ENCODE measurements at places on chromosomes 2 and 18. TPM values are rescaled to one million over a fixed set of nuclear protein-coding genes. Genes with fewer than 3 reads are reported as not detected.

EPHA4 gene
- total RNA-seq, result 0.47 TPM

- DNase-seq, result no peak
- H3K4me3 ChIP-seq, result no peak overlapping the region
- peaks cover 8% of the 10 kb centered on the region for H3K36me3 ChIP-seq
- H3K4me1 ChIP-seq, result peaks cover 48% of the 10 kb centered on the region
- H3K27ac ChIP-seq, result no peak overlapping the region
Measured at GRCh38 chr2:108627911-108628567, 91.2 kb upstream of the RANBP2 start.

- H3K4me1 ChIP-seq, result peaks cover 4% of the 10 kb centered on the region
- DNase-seq, result no peak
- no peaks in the 10 kb centered on the region for H3K27me3 ChIP-seq
- no peaks in the 10 kb centered on the region for H3K36me3 ChIP-seq
- H3K4me3 ChIP-seq, result no peak overlapping the region
Measured at GRCh38 chr2:30110773-30111172, 36.0 kb upstream of the YPEL5 start.

DNA sequence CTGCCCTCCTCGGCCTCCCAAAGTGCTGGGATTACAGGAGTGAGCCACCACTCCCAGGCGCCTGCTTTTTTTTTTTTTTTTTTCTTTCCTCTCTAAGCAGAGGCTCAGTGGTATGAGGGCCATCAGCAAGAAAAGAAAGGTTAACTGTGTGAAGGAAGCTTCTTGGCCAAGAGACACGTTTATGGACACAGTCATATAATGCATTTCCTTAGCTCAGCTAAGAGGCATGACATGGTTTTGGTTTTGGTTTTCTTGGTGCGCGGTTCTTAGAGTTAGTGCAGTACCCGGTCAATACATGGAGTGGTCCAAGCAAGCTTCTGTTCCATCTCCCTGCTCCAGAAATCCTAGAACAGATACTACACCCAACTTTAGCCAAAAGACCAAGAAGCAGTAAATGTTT, 42.6 kb downstream of the RALBP1 start:
- no peaks in the 10 kb centered on the region for H3K27me3 ChIP-seq
- peaks cover 1% of the 10 kb centered on the region for H3K36me3 ChIP-seq
- no peak overlapping the region for H3K27ac ChIP-seq
- peaks cover 8% of the 10 kb centered on the region for H3K4me1 ChIP-seq

Data from activated naive CD8-positive, alpha-beta T cell treated with anti-CD3 and anti-CD28 coated beads for 36 hours (primary cell).